ENCODE measurements at places on chromosomes 11 and 22. TPM values are rescaled to one million over a fixed set of nuclear protein-coding genes. Genes with fewer than 3 reads are reported as not detected.

GRCh38 chr11:131824771-131825170 lies 454.4 kb downstream of the NTM start:
- no peak overlapping the region for H3K27ac ChIP-seq
- H3K27me3 ChIP-seq: no peaks in the 10 kb centered on the region
- no peak for DNase-seq
- H3K36me3 ChIP-seq: no peaks in the 10 kb centered on the region

GRCh38 chr22:23763579-23763945 lies 772 bp downstream of the C22orf15 start:
- peak overlapping the region; percentile 36 for H3K4me3 ChIP-seq
- H3K4me1 ChIP-seq: peaks cover 44% of the 10 kb centered on the region
- peak overlapping the region; percentile 21 for H3K27ac ChIP-seq

DNA sequence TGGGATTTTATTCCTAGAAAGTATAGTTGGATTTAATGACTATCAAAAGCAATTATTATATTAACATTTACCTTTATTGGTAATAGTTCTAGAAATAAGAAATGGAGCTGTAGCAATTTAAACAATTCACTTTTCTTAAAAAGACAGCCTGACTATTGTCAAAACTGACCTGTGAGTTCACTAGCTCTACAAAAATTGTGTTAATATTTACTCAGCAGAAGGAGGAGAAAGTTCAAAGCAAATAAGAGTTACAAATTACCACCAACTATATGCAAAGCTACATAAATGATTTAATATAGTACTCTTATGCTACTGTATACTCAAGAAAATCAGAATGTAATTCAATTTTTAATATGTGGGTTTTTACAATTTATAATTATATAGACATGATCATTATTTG lies 310.0 kb downstream of the DCDC1 start:
- H3K36me3 ChIP-seq: no peaks in the 10 kb centered on the region
- H3K27me3 ChIP-seq: no peaks in the 10 kb centered on the region
- H3K27ac ChIP-seq: no peak overlapping the region
- DNase-seq: no peak
- no peaks in the 10 kb centered on the region for H3K4me1 ChIP-seq

PRRG4 gene
- total RNA-seq: 0.53 TPM

DNA sequence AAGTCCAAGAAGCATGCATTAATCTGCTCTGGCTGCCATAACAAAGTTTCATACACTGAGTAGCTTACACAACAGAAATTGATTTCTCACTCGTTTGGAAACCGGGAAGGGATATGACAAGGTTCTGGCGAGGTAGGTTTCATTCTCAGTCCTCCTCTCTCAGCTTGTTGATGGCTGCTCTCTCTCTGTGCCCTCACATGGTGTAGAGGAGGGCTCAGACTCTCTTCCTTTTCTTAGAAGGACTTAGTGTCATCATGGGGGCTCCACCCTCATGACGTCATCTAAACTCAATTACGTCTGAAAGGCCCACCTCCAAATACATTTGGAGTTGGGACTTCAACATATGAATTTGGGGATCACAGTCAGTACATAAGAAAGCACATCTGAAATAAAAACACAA lies 18.6 kb downstream of the GLYATL1 start:
- peaks cover 10% of the 10 kb centered on the region for H3K27me3 ChIP-seq
- H3K36me3 ChIP-seq: no peaks in the 10 kb centered on the region
- no peak overlapping the region for H3K4me3 ChIP-seq
- no peak overlapping the region for H3K27ac ChIP-seq
- H3K4me1 ChIP-seq: no peaks in the 10 kb centered on the region

GRCh38 chr11:65043881-65044501 lies 3.0 kb downstream of the SAC3D1 start:
- no peaks in the 10 kb centered on the region for H3K27me3 ChIP-seq
- DNase-seq: no peak
- no peak overlapping the region for H3K27ac ChIP-seq
- peaks cover 57% of the 10 kb centered on the region for H3K4me1 ChIP-seq
- H3K36me3 ChIP-seq: peaks cover 31% of the 10 kb centered on the region
- no peak overlapping the region for H3K4me3 ChIP-seq

GRCh38 chr11:2511421-2512369 lies 66.9 kb downstream of the KCNQ1 start:
- no peaks in the 10 kb centered on the region for H3K36me3 ChIP-seq
- H3K4me3 ChIP-seq: no peak overlapping the region
- no peak overlapping the region for H3K27ac ChIP-seq
- H3K4me1 ChIP-seq: peaks cover 5% of the 10 kb centered on the region

IFITM1 gene
- total RNA-seq: 1,010 TPM
